Stimulated activated CD8-positive, alpha-beta memory T cell treated with anti-CD3 and anti-CD28 coated beads, Interleukin-7, amount 100 ng/mL, for 4 hours (primary cell): ENCODE measurements at places on chromosomes 3 and 15.

GRCh38 chr3:196739671-196740480, at the start of gene PAK2:
Gene PAK2, plus strand, starts transcription at chr3:196739857. Its CDS starts 42,790 bp downstream, at chr3:196782647.
- peak; percentile 77 for DNase-seq

- no peak for DNase-seq
These were observed 479.4 kb upstream of the KCNMB2 start for GRCh38 chr3:178056868-178057267.

DNA sequence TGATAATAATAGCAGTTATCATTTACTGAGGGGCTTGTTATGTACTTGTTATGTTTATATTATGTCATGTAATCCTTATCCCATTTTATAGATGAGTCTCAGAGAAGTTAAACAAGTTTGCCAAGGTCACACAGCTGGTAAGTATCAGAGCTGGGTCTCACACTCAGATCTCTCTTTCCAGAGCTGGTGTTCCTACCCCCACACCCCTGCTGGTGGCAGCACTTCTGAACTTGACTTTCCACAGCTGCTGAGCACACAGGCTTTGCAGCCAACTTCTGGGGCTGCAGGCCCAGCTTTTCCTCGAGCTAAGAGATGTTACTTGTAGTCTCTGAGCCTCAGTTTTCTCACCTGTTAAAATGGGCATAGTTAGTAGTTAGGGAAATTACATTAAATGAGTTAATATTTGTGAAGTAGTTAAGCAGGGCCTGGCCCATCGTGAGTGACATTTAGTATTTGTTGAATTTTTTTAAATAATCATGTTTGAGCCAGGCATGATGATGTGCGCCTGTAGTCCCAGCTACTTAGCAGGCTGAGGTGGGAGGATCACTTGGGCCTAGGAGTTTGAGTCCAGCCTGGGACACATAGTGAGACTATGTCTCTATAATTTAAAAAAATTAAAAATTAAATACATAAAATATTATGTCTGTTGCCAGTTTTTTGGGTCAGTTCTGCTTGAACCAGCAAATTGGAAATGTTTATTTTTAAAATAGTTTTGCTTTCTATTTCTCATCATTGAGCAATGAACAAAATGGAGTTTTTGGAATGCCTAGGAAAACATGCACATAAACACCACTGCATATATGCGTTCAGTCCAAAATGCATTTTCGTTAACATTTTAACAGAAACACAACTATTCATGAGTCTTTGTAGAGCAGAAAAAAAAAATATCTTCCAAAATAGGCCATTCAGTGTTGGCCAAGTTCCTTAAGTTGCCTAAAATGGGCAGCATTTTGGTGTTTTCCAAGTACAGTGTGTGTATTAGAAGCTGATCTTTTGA, 87.3 kb downstream of the SMAD6 start:
- DNase-seq: no peak

- no peak for DNase-seq
These were observed 91.4 kb upstream of the SCN10A start for GRCh38 chr3:38907426-38907825.

DNA sequence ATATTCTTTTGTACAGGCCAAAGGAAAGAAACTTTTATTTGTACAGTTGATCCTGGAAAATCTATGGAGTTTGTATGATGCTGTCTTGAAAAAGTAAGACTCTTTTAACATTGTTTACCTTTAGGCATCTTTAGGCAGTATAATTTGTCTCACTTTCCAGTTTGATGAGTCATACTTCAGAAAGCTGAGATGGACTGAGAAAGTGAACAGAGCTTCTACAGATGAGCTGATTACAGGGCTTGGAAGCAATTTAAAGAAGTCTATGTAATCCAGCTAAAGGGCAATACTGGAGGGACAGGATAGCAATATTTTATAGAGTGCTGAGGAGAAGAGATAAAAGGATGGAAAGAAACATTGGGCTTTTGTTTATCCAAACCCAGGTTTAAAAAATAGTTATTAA, 123.5 kb upstream of the GOLGA6L4 start:
- no peak for DNase-seq

DNA sequence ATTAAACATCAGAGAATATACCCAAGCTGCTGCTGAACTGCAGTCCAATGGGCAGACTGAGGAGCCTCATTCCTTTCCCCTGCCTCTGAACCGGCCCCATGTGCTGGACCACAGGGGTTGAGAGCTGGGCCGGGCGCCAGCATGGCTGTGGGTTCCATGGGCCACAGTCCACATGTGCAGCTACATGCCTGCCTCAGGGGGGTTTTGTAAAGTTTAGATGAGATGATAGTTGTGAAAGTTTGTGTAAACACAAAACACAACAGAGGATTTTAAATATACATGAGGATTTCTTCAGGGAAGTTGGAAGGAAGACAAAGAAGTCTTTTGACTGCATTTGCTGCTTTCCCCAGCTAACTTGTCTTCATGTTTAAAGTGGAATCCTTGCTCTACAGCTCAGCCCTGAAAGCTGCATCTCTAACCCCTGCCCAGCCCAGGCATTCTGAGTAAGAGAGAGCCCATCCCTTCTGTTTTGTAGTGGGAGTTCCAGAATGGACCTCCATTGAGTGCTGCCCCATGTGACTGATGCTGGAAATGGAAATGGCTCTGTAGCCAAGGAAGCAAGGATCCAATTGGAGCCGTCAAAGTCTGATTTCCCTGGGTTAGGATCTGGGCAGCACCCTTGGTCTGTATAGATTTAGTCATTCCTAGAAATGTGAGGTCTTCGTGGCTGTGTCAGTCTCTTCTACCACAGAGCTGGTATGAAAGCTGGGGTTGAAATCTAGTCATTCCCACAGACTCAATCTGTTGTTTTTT, 17.5 kb downstream of the SLC12A8 start:
- DNase-seq: no peak

GRCh38 chr3:140974900-140975299, 33.3 kb downstream of the SLC25A36 start:
- DNase-seq: no peak

DNA sequence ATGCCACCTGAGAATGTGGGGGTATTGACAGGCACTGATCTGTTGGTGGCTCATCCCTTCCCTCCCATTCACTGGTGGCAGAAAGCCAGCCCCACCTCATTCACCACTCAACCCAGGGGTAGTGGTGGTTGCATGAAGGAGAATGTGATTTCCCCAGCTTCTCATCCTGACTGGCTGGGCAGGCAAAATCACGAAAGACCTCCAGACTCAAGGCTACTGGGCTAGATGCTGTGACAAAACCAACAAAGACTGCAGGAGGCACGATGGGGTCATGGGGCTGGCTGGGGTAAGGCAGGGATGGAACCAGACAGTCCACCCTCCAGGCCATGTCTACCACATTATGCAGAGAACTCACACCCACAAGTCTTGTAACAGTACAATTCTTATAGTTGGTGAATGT, 33.9 kb downstream of the FSTL1 start:
- no peak for DNase-seq

- no peak for DNase-seq
These were observed 188.5 kb upstream of the LRRN1 start for GRCh38 chr3:3610581-3611298.
